Right renal pelvis (tissue), 4 donors: ENCODE measurements at places on chromosomes 4 and X. TPM values are rescaled to one million over a fixed set of nuclear protein-coding genes. Genes with fewer than 3 reads are reported as not detected.

The STBD1 gene
- 2.1 TPM for polyA plus RNA-seq

GRCh38 chrX:39897741-39898097, 200.0 kb downstream of the BCOR start:
- no peak for DNase-seq

- DNase-seq: no peak
Observed at GRCh38 chrX:130704053-130705038, 198.7 kb downstream of the ENOX2 start.

DNA sequence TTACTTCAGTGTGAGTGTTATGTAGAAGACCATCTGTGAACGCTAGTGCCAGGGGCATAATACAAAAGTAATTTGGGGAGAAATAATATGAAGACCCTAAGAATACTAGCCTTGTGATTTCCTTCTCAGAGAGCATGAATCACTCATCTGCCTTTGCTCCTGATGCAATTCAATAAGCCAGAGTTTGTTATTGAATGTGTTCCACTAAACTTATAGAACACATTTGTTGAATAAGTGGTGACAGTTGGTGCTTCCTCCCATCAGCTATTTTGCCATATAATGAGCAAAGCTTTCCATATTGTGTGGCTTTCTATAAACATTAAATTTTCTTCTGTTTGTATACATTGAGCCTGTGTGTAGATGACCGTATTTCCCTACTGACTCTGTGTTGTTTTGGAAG, 136.4 kb upstream of the QRFPR start:
- no peak for DNase-seq

DNA sequence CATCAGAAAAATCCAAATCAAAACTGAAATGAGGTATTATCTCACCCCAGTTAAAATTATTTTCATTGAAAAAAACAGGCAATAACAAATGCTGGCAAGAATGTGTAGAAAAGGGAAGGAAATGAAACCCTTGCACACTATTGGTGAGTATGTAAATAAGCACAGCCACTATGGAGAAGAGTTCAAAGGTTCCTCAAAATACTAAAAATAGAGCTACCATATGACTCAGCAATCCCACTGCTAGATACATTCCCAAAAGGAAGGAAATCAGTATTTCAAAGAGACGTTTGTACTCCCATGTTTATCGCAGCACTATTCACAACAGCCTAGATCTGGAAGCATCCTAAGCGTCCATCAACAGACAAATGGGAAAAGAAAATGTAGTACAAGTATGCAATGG, 932.4 kb downstream of the PCDH18 start:
- no peak for DNase-seq

DNA sequence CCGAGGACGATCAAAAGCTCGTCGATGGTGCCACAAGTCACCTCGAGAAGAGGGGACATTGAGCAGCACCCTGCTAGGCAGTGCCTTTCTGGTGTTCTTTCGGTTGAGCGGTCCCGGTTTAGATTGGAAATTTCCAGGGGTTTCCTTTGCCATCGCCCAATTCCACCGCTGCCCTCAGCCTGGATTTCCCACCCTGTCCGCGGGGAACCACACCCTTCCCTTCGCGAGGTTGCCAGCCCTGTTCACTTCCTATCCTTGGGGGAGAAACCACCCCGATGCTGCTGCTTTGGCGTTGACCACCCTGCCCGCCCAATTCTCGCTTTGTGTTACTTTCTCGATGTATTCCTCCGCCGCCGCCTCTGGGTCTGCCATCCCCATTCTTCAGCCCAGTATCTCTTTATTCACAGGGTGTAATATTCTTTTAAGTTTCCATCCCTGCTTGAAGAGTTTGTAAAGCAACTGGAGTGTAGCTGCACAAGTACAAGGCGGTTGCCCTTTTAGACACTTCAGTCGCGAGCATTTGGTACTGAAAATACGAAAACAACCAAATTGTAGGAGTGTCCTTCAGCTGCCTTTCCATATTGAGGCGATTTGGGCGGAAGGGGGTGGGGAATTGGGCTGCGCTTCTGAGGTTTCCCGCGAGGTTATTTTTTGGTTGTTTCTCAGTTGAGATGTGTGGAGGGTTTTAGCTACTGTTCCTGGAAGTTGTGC, 1.1 kb downstream of the OGT start:
- no peak for DNase-seq

- DNase-seq: no peak
Observed at GRCh38 chr4:85243857-85244256, 231.1 kb upstream of the ARHGAP24 start.

GRCh38 chr4:20249333-20249732, 2.4 kb upstream of the SLIT2 start:
- DNase-seq: no peak

GRCh38 chr4:70701271-70701670, 12.9 kb downstream of the UTP3 start:
- DNase-seq: no peak
